Left renal pelvis (tissue), 4 donors: ENCODE measurements at places on chromosomes 2 and 18. TPM values are rescaled to one million over a fixed set of nuclear protein-coding genes. Genes with fewer than 3 reads are reported as not detected.

Gene SMYD1
- polyA plus RNA-seq: not detected

Gene TMEM87B
- 22.4 TPM for polyA plus RNA-seq

Gene UGT1A4
- polyA plus RNA-seq: not detected

- no peak for DNase-seq
Observed at GRCh38 chr18:70827632-70828031, 538.8 kb downstream of the SOCS6 start.

- DNase-seq: no peak
Observed at GRCh38 chr18:26784599-26784998, 80.9 kb downstream of the AQP4 start.

- DNase-seq: no peak
Observed at GRCh38 chr2:152638056-152638455, 79.2 kb downstream of the PRPF40A start.

GRCh38 chr2:3604207-3604877 is 9.4 kb downstream of the COLEC11 start:
- no peak for DNase-seq
